ENCODE measurements at places on chromosomes 12 and 14.

DNA sequence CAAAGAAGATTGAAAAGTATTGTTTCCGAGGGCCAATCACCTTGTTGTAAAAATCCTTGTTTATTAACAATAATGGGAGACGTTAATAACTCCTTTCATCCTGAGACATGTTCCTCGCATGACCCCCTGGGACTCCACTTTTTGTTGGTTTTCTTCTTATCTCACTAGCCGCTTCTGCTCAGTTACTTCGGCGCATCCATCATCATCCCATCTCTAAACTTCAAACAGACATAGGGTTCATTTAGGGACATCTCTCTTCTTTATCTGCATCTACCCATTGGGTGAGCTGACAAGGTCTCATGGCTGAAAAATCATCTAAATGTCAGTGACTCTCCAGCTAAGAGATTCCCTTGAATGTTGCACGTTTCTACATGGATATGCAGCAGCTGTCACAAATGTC is 252.2 kb downstream of the ANO2 start:
- DNase-seq: no peak

DNA sequence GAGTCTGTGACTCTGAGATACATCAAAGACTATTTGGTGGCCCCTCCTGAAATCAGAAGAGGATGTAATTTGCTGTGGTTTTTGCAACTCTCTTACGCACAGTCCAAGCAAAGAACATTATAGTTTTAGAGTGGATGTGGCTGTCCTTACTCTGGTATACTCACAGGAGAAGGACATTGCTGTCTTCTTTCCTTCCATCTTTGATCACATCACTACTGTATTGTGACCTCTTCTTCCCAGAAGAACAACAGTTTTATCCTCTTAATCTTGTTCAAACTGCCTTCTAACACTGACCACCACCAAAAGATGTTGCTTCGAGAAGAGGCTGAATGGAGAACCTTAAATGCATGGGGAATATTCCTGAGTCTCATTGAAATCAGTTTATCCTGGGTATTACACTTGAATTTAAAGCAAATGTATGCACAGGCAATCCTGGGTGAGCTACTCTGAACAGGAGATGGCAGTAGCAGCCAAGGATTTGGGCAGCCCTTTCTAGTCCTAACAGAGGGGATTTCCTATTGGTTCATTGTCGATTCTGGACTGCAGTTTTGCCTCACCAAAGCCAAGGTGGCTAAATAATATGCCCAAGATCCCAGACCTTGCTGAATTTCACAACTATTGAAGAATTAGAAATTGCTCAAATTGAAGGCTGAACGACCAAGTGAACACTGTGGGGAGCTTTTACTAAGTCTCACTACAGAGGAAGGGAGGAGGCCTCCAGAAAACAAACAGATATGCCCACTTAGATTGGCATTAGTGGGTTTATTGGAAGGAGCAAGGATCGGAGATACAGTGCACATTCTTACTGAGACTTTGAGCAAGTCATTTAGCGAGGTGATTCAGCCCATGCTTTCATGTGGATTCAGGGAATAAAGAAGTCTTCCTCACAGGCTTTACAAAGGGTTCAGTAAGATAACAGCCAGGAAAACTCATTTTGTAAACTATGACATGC is 282.8 kb downstream of the PAWR start:
- DNase-seq: no peak

- no peak for DNase-seq
Observed at GRCh38 chr14:23539248-23540140, 12.1 kb downstream of the ZFHX2 start.

DNA sequence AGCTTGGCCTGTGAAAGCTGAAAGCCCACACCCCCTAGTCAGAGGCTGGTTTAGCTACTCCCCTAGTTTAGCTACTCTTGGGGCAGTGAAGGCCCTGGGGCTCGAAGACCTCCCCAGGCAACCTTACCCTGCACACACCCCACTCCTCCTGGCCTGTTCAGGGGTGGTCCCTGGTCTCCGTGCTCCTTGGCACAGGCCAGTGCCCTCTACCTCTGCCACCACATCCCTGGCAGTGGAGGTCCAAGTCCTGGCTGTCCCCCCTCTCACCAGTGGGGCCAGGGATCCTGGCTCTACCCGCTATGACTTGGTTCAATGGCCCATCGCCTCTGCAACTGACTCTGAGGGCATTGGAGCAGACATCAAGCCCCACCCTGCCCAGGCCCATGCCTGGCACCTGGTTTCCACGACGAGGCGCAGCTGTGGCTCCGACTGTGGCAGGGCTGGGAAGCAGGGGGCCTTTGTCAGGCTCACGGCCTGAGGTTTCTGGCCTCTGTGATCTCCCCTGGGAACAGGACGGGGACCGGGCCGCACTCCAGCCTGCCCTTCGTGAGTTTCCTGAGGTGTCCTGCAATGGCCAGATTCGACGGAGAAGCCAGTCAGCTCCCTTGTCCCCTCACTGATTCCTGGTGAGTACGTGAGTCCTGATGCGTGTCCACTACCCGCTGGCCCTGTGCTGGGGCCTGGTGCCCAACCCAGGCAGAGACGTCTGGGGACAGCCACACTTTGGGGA is 5.7 kb downstream of the TMEM121 start:
- no peak for DNase-seq

- no peak for DNase-seq
Observed at GRCh38 chr12:49541911-49542505, 3.2 kb downstream of the KCNH3 start.

- no peak for DNase-seq
Observed at GRCh38 chr14:44490966-44491365, 16.1 kb downstream of the FSCB start.

DNA sequence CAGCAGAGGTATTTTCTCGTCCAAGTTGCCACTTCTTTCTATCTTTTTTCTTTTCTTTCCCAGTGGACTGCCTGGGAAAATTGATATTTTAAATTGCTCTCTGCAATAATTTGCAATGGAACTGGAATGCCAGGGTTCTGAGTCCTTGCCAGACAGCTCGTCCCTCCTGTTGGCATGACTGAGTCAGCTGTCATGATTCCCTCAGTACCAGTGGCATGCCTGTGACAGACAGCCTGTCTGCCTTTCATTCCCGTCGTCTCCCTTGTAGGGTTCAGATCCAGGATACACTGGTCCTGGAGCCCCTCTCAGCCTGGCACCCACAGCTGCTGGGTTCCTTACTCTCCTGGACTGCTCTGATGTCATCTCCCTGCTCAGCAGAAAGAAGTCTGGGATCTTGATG is 84.8 kb downstream of the PTPN11 start:
- no peak for DNase-seq

GRCh38 chr12:48943221-48943620 is 14.1 kb downstream of the ARF3 start:
- no peak for DNase-seq

DNA sequence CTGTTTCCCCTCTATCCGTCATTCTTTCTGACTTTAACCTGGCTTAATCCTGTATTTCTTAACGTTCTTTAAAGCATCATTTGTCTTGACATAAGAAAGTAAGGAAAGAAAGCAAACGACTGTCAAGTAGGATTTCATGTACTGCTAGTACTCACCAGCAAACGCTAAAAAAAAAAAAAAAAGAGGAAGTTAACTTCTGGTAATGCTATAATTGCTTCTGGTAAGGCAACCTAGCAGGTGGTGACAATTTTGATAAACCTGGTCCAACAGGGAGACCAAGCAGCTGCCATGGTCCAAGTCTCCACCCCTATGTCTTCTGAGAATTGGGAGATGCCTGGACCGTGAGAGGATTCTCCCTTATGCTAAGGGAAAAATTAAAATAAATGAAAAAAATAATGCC is 306.6 kb downstream of the DAD1 start:
- no peak for DNase-seq

DNA sequence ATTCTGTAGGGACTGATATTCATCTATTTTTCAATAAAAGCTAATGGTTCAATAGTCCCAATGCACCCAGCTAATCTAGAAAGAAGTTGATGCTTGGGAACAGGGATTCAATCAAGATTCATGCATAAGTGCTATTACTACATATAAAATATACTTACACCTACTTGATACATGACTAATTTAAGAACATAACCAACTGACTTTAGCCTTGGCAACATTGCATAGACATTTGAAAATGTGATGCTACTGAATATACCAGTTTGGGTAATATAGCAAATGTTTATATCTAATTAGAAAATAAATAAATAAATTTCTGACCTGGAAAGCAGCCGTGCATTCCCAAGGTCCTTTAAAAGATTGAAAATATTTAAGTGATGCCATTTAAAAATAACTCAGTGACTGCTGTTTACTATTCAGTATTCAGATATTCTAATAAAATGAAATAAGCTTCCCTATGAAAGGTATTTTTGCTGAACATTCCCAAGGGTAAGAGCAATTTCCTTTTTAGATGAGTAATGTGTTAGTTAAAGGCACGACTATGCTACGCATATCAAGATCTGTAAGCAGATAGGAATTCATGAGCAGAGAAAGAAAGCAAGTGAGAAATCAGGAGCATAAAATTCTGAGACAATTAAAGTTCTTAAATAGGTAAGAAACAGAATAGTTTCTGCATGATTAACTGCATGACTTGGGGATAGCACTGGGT is 160.6 kb upstream of the SYT1 start:
- DNase-seq: no peak

DNA sequence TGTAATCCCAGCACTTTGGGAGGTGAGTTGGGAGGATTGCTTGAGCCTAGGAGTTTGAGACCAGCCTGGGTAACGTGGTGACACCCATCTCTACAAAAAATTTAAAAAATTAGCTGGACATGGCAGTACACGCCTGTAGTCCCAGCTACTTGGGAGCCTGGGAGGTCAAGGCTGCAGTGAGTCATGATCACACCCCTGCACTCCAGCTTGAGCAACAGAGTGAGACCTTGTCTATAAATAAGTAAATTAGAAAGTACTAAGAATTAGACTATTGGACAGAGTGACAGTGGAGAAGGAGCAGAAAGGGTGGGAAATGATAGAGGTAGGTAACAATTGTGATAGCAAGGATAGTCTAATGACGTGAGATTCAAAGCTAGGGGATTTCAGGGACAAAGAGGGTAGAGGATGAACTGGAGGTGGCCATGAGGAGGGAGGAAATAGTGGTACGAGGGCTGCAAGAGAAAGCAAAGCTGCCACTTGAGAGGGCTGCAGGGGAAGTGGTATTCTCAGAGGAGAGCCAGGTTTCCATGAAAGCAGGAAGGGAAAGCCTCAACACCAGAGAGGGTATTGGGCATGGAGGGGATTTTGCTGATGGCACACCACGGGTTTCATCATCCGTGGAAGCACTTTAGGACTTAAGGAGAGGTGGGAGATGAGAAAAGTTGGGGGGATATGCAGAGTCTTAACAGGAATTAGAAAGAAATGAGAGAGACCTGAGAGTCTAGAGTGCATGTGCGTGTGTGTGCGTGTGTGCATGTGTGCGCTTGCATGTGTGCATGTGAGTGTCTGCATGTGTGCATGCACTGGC is 85.6 kb downstream of the SYNE2 start:
- DNase-seq: peak; percentile 9

DNA sequence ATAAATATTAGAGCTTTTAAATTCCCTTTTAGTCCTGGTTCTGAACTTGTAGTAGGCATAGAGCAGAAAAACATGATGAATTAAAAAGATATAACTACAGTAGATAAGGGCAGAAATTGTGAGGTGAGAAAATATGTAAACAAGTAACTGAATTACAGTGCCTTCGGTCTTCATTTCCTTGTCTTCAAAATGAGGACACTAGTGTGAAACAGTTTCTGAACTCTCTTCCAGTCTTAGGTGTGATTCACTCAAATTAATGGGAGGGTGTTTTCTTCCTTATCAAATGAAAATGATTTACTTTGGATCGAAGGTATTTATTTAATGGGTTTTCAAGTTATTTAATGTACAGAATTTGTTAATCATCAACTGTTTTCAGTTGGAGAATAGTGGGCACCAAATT is 1.5 kb downstream of the FGD4 start:
- no peak for DNase-seq

GRCh38 chr12:117080661-117081144 is 18.5 kb downstream of the TESC start:
- DNase-seq: no peak

DNA sequence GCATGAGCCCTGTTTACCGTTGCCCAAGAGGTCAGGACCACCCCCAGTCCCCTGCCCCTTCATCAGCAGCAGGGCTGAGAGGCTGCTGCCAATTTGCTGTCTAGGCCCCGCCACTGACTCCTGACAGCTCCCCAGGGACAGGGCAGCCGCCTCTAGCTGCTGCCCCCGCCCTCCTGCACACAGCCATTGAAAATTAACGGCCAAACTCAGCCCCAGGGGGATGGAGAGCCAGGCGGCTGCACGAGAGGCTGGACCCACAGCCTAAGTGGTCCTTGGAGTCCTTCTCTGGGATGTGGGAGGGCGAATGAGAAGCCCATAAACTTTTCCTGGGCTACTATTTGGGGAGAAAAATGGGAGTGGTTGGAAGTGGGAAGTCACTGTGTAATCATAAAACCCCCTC is 4.6 kb downstream of the FOXN4 start:
- no peak for DNase-seq

- no peak for DNase-seq
Observed at GRCh38 chr12:41530441-41530840, 342.3 kb downstream of the PDZRN4 start.

- DNase-seq: no peak
Observed at GRCh38 chr12:40643976-40644375, 48.3 kb upstream of the CNTN1 start.

DNA sequence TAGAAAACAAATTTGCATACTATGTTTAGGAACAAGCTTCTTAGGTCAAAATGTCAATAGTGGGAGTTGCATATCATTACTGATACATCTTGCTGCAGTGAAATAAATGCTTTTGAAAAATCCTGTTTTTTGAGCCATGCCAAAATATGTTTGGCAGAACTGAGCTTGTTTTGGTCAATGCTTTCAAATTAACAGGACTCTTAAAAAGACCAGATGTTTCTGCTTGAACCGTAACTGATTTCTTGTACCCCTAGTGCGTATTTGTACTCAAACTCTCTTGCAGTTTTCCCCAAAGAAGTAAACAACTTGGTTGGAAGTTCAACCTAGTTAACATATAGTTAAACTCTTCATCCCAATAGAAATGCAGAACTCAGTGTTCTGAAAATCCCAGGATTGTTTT is 3.4 kb downstream of the TRHDE start:
- no peak for DNase-seq

GRCh38 chr12:11684393-11684792 is 34.9 kb downstream of the ETV6 start:
- no peak for DNase-seq

- DNase-seq: peak; percentile 55
Observed at GRCh38 chr12:113208041-113208934, 13.0 kb upstream of the TPCN1 start.
